ENCODE measurements at places on chromosomes 16 and 17. TPM values are rescaled to one million over a fixed set of nuclear protein-coding genes. Genes with fewer than 3 reads are reported as not detected.

- no peaks in the 10 kb centered on the region for H3K27me3 ChIP-seq
- no peak for DNase-seq
- H3K4me1 ChIP-seq, result peaks cover 3% of the 10 kb centered on the region
- no peak overlapping the region for H3K27ac ChIP-seq
- H3K36me3 ChIP-seq, result no peaks in the 10 kb centered on the region
- no peak overlapping the region for H3K4me3 ChIP-seq
Measured at GRCh38 chr17:76333673-76334505, 19.8 kb downstream of the PRPSAP1 start.

DNA sequence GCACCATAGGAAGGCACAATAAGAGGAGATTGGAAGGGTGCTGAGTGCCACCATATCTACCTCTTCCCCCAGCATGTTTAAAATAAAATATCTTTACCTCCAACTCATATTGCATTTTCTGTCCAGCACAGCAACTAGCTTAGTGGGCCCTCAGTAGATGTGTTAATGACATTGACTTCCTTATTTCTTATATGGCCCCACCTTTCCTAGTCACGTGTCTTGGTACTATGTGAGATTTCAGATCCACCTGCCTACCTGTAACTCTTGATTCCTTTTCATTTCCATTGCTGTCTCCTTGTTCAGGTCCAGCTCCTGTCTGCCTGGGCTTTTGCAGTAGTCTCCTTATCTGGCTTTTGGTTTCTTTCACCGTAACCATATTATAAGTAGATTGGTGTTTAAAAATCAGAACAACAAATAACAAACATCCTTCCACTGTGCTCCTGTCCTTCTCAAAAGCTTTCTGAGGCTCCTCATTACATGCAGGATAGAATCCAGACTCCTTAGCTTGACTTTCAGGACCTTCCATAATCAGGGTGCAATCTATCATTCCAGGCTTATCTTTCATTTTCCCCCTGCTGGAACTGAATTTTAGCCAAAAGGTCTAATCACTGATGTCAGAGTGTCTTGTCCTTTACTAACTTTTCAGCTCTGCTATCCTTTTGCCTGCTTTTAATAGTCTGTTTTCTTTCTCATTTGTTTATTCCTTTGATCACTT lies 71.3 kb downstream of the FTO start:
- DNase-seq, result no peak
- no peak overlapping the region for H3K4me3 ChIP-seq
- H3K27me3 ChIP-seq, result no peaks in the 10 kb centered on the region
- H3K27ac ChIP-seq, result peak overlapping the region; percentile 50
- H3K4me1 ChIP-seq, result peaks cover 66% of the 10 kb centered on the region

Gene NPW
- total RNA-seq, result not detected

Gene SOX9
- total RNA-seq, result 47.5 TPM

Gene LDHD
- total RNA-seq, result 28.3 TPM

Gene TIMP2
- 50.1 TPM for total RNA-seq

All from body of pancreas (tissue), 4 donors.